Muscle of leg (tissue), 16 donors: ENCODE measurements at places on chromosomes 1 and 21. TPM values are rescaled to one million over a fixed set of nuclear protein-coding genes. Genes with fewer than 3 reads are reported as not detected.

DNA sequence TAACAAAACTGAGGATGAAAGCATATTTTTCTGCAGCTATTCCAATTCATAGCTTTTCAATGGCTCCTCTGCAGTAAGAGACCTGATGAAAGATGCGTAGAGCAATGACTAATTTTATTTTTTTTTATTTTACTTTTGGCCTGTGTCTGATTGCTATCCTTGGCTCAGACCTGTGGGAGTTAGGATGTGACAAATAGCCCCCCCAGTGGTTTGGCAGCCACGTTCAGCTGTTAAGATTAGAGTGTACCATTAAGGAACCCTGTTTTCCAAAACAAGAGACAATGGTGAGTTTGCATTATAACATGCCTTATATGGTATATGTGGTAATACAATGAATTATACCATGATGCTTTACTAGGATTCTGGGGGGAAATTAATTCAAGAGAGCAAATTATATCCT, 264.7 kb downstream of the CACNA1E start:
- DNase-seq: no peak

DNA sequence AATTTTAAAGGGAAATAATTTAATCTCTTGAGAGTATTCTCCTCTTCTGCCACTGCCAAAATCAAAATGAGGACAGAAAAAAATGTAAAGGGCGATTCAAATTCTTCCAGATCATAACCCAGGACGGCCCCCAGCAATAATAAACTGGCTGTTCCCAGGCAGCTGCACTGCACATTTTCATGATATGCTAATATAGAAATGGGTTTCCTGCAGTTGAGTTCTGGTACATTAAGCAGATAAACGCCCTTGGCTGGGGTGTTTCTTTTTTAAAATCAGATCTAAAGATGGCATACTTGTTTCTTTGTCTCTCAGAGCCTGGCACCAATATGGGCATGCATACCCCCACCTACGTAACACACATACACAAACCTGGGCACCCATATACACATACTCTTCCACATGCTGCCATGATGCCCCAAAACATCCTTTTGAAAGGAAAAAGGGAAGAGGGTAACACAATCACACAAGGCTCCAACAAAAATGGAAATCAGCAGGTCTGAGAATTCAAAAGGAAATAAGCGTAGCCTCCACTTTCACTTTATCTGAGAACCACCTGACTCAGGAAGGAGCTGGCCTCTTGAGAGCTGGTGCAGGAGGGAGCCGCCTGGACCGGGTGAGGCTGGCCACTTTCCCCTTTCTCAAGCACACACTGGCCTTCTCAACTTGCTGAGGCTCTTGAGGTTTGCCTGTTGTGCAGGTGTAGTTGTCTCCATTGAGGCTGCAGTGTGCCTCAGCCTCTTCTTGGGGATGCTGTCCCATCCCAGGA, 653.4 kb downstream of the KIF26B start:
- DNase-seq: peak; percentile 30

ATP1B1 gene
- 8.3 TPM for total RNA-seq

DNA sequence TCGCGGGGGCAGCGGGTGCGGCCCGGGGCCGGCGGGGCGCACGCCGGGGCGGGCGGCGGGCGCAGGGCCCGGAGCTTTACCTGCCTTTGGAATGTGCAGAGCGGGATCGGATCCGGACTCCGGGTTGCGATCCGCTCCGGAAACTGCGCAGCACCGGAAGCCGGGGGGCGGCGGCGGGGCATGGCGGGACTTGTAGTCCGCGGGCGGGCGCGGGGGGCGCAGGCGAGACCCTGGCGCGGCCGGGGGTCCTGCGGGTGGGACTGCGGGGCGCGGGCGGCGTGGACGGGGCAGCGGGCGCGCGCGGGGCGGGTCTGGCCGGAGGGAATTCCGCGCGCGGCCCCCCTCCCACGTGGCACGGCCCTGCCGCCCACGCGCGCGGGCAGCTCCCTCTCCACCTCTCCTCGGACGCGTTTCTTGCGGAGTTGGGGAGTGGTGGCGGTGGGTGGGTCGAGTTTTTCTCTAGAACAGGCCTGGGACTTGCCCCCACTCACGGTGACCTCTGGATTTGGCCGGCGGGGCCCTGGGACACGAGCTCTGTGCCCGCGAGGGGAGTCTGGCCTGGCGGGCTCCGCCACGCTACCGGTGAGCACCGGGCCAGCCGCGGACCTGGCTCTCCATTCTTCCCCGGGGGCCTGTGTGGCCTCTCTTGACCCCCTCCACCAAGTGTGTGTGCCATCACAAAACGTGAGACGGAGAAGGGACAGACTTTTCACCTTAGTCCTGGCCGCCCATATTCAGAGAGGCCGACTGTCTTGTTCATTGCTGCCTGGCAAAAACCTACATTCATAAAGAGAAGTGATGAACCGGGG, at the start of gene PRDM15:
TSS of gene PRDM15 (minus strand) at position 155 of the 809 bp plus-strand sequence. CDS start 18,981 bp downstream, outside the sequence.
- peak; percentile 93 for DNase-seq

DNA sequence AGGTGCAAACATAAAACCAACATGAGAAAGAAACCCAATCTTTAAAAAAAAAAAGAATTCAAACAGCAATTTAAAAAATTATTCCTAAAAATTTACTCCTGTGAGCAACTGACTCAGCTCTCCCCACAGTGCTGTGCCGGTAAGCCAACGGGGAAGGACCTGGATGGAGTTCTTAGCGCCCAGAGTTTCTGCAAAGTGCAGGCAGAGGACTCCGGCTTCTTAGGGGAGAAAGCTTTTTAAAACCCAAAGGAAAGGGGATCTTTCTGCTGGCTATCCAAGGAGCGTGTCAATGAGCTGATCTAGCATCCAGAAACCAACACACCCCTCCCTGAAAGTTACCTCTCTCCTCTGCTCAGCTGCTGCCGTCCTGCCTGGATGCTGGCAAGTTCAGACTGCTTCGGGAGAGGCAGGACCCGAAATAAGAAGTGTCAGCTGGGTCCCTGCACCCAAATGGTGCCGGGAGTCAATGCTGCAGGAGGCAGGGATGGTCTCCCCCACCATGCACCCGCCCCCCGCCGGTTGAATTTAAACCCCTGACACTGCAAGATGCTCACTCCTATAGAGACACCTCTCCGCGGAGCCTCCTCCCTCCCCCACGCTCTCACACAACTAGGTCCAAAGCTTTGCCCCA, 32.2 kb upstream of the H6PD start:
- no peak for DNase-seq

BARHL2 gene
- total RNA-seq: not detected

TSSK3 gene
- total RNA-seq: 1.2 TPM

- no peak for DNase-seq
These were observed 17.3 kb upstream of the ERICH3 start for GRCh38 chr1:74690909-74691308.

GRCh38 chr1:20867847-20868246, 80.7 kb upstream of the HP1BP3 start:
- no peak for DNase-seq

GRCh38 chr1:193368302-193368701, 181.9 kb upstream of the B3GALT2 start:
- DNase-seq: no peak

ZNF593OS gene
- total RNA-seq: 0.31 TPM

DNA sequence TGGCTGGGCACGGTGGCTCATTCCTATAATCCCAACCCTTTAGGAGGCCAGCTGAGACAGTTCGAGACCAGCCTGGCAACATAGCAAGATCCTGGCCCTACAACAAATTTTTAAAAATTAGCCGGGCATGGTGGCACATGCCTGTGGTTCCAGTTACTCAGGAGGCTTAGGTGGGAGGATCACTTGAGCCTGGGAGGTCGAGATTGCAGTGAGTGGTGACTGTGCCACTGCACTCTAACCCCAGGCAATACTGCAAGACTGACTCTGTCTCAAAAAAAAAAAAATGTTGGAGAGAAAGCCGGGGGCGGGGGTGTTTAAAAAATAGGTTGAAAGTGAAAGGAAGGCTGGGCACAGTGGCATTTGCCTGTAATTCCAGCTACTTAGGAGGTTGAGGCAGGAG, 16.5 kb downstream of the CLDN19 start:
- no peak for DNase-seq

GJA9 gene
- total RNA-seq: not detected

- no peak for DNase-seq
These were observed 53.3 kb downstream of the ZFYVE9 start for GRCh38 chr1:52195161-52195560.

- DNase-seq: no peak
These were observed 255.8 kb downstream of the RHOU start for GRCh38 chr1:228990906-228991569.

OR2T33 gene
- total RNA-seq: not detected

- no peak for DNase-seq
These were observed 593.1 kb upstream of the PLXNA2 start for GRCh38 chr1:208837242-208837641.

RUNX3 gene
- 0.22 TPM for total RNA-seq

UCHL5 gene
- 24.1 TPM for total RNA-seq

ADAMTS1 gene
- 13.4 TPM for total RNA-seq

DNA sequence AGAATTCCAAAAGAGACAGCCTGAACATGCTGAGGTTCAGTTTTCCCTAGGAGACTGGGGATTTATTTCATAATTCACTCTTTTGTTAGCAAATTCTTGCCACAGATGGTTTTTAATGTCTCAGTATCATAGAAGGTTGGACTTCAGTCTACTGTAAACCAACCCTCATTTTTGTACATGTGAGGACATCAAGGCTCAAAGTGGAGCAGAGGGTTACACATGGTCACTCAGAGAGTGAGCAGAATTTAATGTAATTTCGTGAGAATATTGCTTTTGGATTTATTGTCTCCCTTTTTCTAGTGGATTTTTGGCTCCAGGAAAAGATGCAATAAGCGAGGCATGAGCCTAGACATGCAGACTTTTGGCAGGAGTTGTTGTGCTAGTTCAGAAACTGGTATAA, 210.8 kb upstream of the JUN start:
- peak; percentile 35 for DNase-seq

GRCh38 chr21:41917531-41917930, 36.3 kb downstream of the C2CD2 start:
- DNase-seq: no peak

LYPD8 gene
- not detected for total RNA-seq

DNA sequence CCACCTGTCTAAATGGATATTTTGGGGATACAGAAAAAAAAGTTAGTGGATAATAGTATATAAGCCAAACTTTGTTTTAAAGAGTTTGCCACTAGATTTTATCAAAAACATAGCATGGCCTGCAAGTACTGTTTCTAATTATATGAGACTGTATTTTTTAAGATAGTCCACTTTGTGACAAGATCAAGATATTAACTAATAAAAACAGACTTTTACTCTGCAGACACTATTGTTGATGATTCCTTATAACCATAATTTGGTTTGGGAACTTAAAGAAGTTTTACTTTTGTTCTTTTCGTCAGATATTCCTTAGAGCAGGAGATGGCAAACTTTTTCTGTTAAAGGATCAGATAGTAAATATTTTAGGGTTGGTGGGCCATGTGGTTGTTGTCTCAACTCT, 36.4 kb downstream of the SMG7 start:
- DNase-seq: no peak

DNA sequence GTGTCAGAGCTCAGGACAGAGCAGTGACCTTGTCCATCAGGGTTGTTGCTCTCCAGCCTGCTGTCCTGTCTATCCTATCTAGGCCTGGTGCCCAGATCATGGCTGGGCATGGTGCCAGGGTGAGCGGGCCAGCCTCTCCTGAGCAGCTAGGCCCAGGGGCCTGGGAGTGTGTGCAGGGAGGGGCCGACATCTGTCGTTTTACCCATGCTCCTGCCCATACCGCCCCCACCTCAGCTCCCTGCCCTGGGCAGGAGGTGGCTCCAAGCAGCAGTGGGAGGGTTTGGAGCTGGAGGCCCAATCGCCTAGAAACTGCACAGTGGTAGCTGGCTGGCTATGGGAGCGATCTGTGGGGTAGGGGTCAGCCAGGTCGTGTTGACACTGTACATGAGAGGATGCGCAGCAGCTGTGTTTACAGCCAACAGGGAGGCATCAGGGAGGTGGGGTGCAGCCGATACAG, 6.5 kb downstream of the INSRR start:
- DNase-seq: peak; percentile 86

GRCh38 chr1:151003180-151003579, 3.5 kb downstream of the MINDY1 start:
- no peak for DNase-seq

ST6GALNAC5 gene
- total RNA-seq: 2.8 TPM
